Hepatocyte (in vitro differentiated cells): ENCODE measurements at places on chromosomes 4 and X.
A peak's percentile ranks its signal among the peaks of the same experiment; 100 is the strongest.

- DNase-seq, result no peak
Measured at GRCh38 chr4:6971536-6972374, 62.1 kb downstream of the TBC1D14 start.

- no peak for DNase-seq
Measured at GRCh38 chr4:159227378-159227777, 124.5 kb downstream of the RAPGEF2 start.

- DNase-seq, result peak; percentile 55
Measured at GRCh38 chr4:159046683-159047082, 56.2 kb upstream of the RAPGEF2 start.

- DNase-seq, result no peak
Measured at GRCh38 chr4:183686461-183686860, 27.4 kb downstream of the TRAPPC11 start.

DNA sequence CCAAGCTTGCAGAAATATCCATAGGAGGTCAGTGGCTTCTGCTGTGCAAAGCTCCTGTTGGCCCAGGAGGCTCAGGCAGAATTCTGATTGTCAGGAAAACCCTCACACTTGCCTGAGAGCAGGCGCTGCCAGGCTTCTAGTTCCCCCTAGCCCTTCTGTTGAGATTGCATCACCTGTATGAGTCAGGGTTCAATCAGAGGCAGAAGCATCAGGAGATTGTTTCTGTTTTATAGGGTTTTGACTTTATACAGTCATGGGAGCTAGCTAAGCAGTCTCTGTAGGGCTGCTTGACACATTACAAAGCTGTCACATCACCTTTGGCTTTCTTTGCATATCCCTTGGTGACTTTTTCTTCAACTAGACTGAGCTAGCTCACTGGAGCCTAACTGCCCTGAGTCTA, 27.8 kb downstream of the DIPK2B start:
- peak; percentile 51 for DNase-seq

DNA sequence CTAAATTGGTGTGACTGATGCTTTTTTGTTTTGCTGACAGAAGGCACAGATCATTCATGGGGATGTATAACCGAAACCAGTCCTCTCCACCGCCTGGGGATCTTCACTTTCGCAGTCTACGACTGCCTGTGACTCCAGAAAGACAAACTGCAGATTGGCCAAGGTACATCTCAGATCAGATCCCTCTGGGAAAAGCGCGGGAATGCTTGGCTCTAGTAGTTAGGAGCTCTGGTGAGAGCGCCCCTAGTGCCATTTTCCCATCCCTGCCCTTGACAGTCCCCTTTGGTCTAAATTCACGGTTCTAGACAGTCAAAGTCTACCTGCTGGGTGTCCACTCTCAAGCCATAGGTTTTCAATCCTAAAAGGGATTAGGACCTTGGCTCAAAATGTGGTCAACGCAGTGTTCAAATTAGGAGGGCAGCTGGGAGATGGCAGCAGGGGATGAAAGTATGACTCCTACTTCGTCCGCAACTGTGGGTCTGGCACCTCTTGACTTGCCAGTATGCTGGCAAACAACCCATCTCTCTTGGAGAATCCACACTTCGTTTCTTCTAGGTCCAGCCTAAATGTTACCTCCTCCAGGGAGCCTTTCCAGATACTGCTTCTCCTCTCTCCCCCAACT, 6.9 kb upstream of the HAND2 start:
- DNase-seq, result peak; percentile 45

GRCh38 chrX:27057883-27058282, 405.3 kb downstream of the PPP4R3C start:
- DNase-seq, result no peak

DNA sequence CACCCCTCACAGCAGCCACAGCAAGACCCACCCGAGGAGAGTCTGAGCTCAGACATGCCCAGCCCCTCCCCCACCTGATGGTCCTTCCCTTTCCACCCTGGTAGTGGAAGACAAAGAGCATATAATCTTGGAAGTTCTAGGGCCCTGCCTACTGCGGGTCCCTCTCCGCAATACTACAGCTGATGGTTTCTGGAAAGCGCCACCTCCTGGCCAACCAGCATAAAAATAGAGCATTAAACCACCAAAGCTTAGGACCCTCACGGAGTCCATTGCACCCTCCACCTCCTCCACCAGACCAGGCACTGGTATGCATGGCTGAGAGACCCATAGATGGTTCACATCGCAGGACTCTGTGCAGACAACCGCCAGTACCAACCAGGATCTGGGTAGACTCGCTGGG, 78.2 kb downstream of the SH3BGRL start:
- no peak for DNase-seq

- DNase-seq, result no peak
Measured at GRCh38 chr4:57401586-57401985, 291.4 kb upstream of the IGFBP7 start.

GRCh38 chr4:10046471-10046870, 25.2 kb upstream of the SLC2A9 start:
- DNase-seq, result no peak

- DNase-seq, result no peak
Measured at GRCh38 chrX:103056902-103057301, 7.1 kb downstream of the BEX1 start.

- no peak for DNase-seq
Measured at GRCh38 chr4:10622728-10623127, 61.8 kb downstream of the CLNK start.

DNA sequence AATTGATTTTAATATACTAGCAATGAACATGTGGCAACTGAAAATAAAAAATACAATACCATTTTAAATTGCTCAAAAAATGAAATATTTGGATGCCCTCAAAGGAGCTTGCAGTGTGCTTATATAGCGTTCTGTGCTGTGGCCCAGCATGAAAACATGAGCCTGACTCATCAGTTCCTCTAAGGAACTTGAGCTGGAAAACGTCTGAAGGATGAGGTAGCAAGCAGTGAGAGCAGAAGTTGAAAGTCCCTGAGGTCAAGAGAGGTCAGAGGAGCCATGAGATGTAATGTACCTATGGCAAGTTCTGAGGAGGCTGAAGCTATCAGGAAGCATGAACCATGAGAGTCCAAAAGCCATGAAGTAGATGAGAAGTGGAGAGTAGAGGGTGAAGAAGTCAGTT, 59.7 kb downstream of the HMGB3 start:
- DNase-seq, result no peak

- DNase-seq, result no peak
Measured at GRCh38 chrX:1455948-1456280, 3.2 kb upstream of the ASMTL start.

DNA sequence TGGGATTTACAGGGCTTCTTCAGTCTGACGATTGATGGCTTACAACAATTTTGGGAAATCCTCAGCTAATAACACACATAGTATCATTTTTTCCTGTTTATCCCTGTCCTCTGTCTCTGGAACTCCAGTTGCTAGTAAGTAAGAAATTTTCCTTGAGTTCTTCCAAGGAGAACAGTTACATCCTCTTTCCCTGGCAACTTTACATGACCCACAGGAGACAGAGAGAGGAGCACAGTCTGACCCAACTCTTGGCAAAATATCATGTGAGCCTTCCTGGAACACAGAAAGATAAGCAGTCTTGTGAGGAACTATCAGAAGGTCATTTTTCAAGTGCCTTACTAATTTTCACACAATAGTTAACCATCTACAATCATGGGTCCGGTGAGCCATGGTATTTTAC, 578.7 kb upstream of the PABPC4L start:
- no peak for DNase-seq

DNA sequence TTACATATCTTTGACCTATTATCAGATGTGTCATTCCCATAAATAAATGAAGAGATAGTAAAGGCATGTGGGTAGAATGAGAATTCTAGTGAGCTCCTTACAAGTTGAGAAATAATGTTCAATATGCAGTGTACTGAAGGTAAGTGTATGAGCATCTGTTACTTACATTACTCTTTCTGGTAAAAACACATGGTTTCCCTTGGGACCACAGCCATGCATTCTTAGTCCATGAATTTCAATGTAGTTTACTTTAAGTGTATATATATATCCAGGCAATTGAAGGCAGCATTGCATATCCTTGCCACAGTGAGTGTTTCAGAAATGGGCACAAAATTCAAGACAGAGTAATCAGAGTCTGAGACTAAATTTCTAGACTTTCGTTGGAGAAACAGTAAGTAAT, 277.2 kb downstream of the CXXC4 start:
- no peak for DNase-seq

GRCh38 chr4:178414042-178414441, 971.8 kb upstream of the AGA start:
- no peak for DNase-seq

GRCh38 chrX:26597981-26598380, 382.0 kb downstream of the MAGEB5 start:
- DNase-seq, result no peak

- peak; percentile 92 for DNase-seq
Measured at GRCh38 chr4:8403173-8403753, 37.3 kb downstream of the ACOX3 start.

GRCh38 chr4:187103351-187103750, 379.7 kb upstream of the FAT1 start:
- no peak for DNase-seq

DNA sequence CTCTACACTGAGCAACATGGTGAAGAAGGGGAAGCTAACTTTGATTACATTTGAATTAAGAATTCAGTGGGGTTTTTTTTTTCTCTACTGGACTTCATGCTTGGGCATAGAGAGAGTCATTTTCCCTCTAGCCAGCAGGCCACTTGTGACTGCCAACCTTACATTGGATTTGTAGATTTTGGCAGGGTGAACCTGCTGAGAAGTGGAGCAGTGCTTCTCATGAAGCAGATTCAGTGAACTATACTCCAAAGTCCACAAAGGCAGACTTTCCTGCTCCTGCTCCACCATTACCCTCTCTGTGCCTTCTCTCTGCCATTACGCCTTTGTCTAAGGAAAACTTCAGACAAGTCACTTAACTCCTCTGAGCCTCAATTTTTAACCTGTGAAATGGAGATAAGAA, 69.9 kb downstream of the PAK3 start:
- DNase-seq, result no peak

DNA sequence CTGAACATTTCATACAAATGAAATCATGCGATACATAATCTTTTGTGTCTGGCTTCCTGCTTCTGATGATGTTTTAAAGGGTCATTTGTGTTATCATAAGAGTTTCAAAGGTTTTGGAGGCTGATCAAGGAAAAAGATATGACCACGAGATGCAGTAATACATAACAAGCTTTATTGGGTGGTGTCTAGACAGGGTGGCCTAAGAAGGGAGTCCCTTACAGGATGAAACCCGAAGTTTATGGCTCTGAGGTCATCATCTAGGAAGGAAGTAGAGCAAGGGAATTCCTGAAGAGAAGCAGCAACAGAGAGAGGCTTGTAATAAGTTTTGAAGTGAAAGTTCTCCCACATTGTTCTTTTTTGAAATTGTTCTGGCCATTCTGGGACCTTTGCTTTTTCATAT, 40.8 kb upstream of the SOD3 start:
- DNase-seq, result no peak

DNA sequence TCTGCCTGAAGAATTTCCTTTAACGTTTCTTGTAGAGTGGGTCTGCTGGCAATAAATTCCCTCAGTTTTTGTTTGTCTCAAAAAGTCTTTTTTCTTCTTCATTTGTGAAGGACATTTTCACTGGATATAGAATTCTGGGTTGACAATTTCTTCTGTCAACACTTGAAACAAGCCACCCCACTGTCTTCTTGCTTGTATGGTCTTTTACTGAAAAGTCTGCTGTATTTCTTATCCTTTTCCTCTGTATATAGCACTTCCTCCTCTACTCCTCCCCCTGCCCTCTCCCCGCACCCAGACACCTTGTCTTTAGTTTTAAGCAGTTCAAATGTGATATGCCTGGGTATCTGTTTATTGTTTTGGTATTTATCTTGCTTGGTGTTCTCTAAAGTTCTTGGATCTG, 23.3 kb downstream of the SLC9A7 start:
- DNase-seq, result no peak

DNA sequence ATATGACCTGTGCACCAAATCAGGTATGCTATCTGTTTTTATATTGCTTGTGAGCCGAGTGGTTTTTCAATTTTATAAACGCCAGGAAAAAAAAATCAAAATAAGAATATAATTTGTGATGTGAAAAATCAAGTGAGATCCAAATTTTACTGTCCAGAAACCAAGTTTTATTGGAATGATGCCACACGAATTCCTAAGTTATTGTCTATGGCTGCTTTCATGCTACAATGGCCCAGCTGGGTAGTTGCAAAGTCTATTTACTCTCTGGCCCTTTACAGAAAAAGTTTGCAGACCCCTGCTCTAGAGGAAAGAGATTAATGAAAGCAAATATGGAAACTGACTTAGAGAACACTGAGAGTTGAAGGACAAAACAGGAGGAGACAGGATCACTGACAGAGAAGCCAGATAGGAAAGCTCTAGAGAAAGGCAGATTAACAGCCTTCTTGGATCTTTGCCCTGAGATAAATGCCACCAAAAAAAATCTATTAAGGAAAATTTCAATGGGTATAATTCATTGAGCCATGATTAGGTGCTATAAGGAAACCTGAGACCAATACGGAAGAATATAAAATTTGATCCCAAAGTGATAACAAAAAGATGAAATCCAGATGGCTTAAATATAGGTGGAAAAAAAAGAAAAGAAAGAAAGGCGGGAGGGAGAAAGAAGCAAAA, 29.8 kb downstream of the PRSS12 start:
- no peak for DNase-seq

- DNase-seq, result no peak
Measured at GRCh38 chr4:16642897-16643296, 255.5 kb downstream of the LDB2 start.

GRCh38 chr4:174999407-174999806, 81.2 kb downstream of the ADAM29 start:
- DNase-seq, result no peak

DNA sequence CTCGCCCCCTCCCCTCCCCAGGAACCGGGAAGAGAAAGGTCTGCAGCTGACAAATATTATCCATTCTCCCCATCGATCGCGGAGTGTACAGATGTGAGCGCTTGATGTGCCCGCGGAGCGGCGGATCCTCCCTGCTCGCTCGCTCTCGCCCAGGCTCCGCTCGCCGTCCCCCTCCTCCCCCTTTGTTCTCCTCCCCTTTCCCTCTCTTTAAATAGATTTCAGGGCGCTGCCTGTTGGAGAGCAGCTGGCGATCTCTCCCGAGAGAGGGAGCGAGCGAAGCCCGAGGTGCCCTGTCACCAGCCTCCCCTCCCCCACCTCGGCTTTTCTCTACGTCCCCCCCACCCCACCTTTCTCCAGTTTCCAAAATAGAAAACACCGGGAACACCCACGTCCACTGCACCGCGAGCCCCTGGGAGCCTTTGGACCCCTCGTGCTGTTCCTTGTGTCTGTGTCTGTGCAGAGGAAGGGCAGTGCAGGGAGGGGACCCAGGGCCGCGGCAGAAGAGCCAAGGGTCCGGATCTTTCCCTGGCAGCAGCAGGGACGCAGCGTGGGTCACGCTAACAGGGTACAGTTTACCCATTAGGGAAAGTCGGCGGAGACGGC, 56.6 kb upstream of the BCOR start:
- DNase-seq, result peak; percentile 73

DNA sequence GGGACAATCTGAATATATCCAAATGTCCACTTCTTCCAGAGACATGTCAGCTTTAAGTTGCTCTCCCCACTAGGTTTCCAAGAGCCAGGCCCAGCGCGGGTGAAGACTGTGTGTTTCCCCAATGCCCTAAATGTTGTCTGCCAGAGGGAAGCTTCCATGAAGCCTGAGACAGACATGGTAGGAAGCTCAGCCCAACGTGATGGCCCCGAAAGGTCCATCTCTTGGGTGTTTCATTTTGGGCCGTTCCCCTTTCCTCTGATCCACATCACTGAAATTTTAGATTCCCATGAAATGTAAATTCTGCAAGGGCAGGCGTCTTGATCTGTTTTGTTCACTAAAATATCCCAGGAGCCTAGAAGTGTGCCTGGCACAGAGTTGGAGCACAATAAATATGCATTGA, 25.4 kb upstream of the PROM1 start:
- no peak for DNase-seq

- DNase-seq, result no peak
Measured at GRCh38 chr4:15077969-15078368, 75.7 kb downstream of the CPEB2 start.
